ENCODE measurements at places on chromosomes 5 and 9. TPM values are rescaled to one million over a fixed set of nuclear protein-coding genes. Genes with fewer than 3 reads are reported as not detected.
A peak's percentile ranks its signal among the peaks of the same experiment; 100 is the strongest.

- no peak for DNase-seq
Measured at GRCh38 chr9:84354035-84354434, 13.5 kb upstream of the SLC28A3 start.

The GMCL2 gene
- total RNA-seq, result not detected

DNA sequence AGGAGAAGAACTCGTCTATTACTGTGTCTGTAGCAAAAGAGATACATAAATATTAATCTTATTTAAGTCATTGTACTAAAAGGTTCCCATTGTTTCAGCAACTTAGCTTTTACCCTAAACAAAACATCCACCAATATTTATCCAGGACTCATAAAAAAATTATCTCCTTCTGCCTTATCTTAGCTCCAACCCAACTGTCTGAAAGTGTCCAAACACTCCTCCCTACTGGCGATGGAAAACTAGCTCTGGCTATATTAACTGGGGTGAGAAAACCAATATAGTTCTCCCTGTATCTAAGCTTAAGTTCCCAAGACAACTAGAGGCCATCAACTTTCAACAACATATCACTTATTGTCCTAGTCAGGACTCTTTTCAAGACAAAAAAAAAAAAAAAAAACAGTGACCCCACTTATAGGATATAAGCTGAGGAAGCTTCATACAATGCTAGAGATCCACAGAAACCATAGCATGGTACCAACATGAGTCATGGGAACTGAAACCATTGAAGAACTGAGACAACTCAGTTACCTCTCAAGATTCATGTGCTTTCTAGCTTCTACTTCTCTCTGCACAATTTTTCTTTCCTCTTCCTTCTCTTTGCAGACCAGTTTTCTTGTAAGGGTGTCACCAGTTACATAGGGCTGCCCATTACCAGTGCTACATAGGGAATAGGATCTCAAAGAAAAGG lies 150.7 kb upstream of the RASA1 start:
- DNase-seq, result no peak

- DNase-seq, result peak; percentile 89
Measured at GRCh38 chr9:114155263-114155994, at the start of gene COL27A1. Gene COL27A1 (plus strand): TSS chr9:114155537. CDS start chr9:114155951, 414 bp downstream.

DNA sequence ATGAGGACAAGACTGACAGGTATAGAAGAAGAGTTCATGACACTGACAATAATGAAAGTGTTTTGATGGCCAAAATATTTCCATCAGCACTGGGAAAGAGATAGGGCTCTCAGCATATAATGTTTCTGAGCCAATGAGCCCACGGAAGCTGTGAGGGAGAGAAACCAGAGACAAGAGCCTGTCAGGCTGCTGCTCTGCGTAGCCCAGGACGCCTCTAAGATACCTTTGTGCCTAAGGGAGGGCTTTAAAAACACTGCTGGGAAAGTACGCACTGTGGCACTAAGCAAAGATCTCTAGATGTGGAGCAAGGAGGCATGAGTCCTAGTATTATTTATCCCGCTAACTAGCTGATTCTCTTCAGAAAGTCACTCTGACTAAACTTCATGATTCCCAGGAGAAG lies 11.0 kb upstream of the ELAVL2 start:
- DNase-seq, result no peak

The LYRM7 gene
- total RNA-seq, result 6.5 TPM

GRCh38 chr9:99255651-99256050 lies 33.6 kb downstream of the SEC61B start:
- peak; percentile 35 for DNase-seq

- no peak for DNase-seq
Measured at GRCh38 chr5:11973469-11973868, 69.2 kb upstream of the CTNND2 start.

DNA sequence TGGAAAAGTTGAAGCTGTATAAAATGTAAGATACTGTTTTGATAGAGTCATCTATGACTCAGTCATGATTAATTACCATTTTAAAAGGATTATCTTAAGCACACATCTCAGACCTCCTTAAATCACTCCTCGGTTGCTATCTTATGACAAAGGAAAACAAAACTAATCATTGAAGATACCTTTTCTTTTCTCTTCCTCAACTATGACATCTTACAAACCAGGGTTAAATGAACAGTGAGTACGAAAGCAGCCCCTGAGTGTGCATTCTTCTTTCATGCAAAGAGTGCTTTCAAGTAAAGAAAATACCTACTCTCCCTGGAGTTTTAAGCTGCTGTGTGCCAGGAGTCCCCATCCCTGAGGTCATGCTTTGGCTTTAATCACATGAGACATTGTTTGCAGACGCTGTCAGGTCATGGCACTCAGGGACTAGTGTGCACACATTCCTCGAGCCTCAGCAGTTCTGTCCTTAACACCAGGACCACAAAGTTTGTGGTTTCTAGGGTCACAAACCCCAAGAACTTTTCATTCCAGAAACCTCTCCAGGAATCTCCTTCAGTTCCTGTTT lies 86.7 kb upstream of the ICE1 start:
- no peak for DNase-seq

GRCh38 chr9:129284607-129285291 lies 106.7 kb upstream of the IER5L start:
- DNase-seq, result no peak

DNA sequence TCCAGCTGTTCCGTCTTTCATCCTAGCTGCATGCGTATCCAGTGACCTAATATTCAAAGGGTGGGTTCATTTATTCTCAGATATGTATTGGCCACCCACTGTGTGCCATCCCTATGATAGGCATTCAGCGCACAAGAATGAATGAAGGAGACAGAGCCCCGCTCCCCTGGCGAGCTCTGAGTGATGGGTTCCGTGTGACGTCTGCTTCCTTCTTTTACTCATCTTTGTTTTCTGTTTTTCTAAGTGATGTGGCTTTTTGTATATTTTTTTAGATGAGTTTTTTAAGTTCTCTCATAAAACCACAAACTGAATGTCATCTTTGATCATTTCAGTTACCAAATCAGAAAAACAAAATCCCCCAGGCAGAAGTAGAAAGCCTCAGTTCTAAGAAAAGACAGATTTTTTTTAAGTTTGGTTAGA lies 168.3 kb upstream of the OTULINL start:
- no peak for DNase-seq

DNA sequence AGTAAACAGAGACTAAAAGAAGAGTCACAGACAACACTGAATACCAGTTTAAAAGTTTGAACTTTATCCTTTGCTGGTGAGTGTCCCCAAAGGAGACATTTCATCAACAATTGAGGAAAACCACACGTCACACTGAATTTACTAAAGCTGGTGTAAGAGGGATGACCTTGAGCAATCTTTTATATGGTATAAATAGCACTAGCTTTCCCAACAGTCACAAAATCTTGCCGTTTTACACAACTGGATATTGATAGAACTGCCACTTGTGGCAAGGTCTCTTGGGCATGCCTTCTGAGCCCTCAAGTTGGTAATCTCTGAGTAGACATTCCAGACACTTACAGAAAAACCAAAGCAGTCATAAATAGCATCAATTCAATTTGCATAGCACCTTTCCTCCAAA lies 311.5 kb upstream of the TARS1 start:
- no peak for DNase-seq

- no peak for DNase-seq
Measured at GRCh38 chr5:112283943-112284929, 134.8 kb downstream of the EPB41L4A start.

DNA sequence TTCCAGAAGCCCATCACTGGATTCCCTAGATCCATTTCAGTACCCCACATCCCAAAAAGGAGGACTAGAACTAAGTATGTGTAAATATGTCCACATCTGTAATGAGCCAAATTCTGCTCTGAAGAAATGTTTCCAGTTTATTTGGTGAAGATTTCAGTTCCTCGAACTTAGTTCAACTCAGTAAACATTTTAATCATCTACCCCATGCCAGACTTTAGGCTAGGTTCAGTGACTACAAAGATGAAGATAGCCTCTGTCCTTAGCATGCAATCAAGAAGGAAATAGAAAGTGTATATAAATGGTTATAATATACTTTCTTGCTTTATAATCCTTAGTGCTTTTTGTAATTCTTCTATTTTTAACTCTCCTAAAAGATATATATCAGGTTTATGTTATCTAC lies 21.5 kb downstream of the RUSC2 start:
- DNase-seq, result no peak

- DNase-seq, result no peak
Measured at GRCh38 chr9:110536822-110537221, 42.7 kb downstream of the SVEP1 start.

The THBS4 gene
- total RNA-seq, result 0.28 TPM

The SPINK6 gene
- not detected for total RNA-seq

The CDKN2A gene
- total RNA-seq, result 1.0 TPM

DNA sequence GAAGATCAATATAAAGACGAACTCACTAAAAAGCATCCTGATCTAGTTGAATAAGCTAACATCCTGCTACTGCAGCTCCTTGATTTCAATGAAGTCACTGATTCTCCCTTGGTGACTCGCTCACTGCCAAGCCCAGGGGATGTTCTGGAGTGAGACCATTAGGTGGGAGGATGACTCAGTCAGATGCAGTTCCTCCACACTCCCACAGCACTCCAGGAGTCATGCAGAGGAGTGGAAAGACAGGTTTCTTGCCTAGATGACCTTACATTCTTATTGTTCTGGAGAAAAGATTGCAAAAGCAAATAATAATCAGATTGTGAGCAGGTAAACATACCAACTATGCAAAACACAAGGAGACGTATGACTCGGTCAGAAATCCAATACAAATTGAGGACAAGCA lies 15.3 kb downstream of the GCNT4 start:
- DNase-seq, result peak; percentile 32

The PCDHB5 gene
- total RNA-seq, result 1.7 TPM
